GM13976 (cell line): ENCODE measurements at places on chromosomes 6 and 20.

GRCh38 chr20:50663095-50663821, 28.1 kb downstream of the RIPOR3 start:
- DNase-seq = no peak

- DNase-seq = no peak
These were observed 763 bp downstream of the KLC4 start for GRCh38 chr6:43060034-43060754.

GRCh38 chr6:80133020-80133419, 26.5 kb downstream of the BCKDHB start:
- no peak for DNase-seq

- no peak for DNase-seq
These were observed 4.0 kb downstream of the MAP3K5 start for GRCh38 chr6:136788069-136788902.

GRCh38 chr6:148431840-148432239, 89.2 kb downstream of the SASH1 start:
- DNase-seq = no peak

- no peak for DNase-seq
These were observed 121.8 kb downstream of the COL9A1 start for GRCh38 chr6:70180901-70181599.

DNA sequence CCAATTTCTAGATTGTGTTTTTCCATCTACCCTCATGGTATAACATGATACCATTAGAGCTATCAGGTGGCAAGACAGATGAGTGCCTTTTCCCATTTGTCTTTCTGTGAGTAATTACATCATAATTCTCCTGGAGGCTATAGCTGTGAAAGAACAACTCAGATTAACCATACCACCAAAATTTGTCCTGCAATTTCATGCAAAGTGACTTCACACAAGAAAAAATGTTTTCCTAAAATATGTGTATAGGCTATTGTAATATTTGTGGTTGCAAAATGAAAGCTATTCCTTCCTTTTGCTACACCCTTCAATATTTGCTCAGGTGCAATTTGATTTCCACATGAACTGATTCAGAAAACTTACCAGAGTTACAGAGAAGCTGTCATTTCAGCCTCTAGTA, 547.7 kb upstream of the ID4 start:
- DNase-seq = no peak

DNA sequence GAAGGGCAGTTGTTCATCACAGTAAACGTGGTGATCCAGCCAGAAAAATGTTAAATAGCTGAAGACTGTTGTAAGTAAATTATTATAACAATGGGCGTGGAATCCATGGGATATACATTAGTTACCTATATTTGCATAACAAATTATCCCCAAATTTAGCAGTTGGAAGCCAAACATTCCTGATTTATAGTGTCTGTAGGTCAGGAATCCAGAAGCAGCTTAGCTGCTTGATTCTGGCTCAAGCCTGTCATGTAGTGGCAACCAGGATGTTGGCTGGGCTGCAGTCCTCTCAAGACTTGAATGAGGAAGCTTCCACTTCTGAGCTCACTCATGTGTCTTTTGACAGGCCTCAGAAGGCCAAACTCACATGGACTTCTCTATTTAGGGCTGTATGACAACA, 6.9 kb upstream of the ADGRB3 start:
- no peak for DNase-seq

DNA sequence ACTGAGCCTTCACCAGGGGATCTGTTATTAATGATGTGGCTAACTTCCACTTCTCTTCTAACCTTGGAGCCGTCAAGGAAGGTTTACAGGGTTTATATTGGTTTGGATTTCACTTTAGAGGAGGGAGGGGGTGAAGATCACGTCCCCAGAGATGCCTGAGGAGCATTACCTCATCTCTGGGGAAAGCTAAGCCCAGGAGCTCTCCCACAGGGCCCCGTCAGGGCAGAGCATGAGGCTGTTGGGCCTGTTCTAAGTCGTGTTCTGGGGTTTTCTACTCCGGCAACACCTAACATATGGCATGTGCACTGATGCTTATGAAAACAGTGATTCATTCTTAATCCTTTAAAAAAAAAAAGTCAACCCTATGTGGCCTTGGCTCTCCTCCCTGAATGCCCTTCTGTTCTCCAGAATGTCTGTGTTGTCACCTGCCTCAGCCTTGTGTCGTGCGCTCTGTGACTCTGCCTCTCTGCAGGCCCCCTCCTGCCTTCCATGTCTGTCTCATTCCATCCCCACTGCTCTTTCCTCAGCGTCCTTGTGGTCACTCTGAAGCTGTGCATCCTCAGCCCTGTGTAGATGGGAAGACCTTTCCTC, 97.4 kb upstream of the JARID2 start:
- DNase-seq = no peak

- DNase-seq = no peak
These were observed 183.2 kb downstream of the CARMIL1 start for GRCh38 chr6:25462235-25462897.

DNA sequence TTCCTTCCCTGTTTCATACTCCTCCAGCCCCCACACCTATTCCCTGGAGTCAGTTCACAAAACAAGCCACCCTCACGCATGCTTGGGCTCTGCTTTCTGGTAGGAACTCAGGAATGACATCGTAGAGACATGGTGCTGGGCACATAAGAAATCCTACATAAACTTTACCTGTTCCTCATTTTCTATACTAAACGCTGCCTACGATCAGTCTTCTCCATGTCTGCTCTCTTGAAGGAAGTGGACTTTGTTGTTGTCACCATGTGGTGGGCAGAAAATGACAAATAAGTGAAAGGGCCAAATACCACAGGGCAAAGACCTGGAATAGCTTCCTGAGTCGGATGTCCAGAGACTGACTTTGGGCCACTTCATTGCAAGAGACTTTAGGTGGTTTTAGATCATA, 10.1 kb downstream of the MYLK4 start:
- DNase-seq = no peak
